Activated T-helper 1 cell treated with Interleukin-2 at 50 U/mL for 16 hours (primary cell): ENCODE measurements at places on chromosomes 7 and 10.

DNA sequence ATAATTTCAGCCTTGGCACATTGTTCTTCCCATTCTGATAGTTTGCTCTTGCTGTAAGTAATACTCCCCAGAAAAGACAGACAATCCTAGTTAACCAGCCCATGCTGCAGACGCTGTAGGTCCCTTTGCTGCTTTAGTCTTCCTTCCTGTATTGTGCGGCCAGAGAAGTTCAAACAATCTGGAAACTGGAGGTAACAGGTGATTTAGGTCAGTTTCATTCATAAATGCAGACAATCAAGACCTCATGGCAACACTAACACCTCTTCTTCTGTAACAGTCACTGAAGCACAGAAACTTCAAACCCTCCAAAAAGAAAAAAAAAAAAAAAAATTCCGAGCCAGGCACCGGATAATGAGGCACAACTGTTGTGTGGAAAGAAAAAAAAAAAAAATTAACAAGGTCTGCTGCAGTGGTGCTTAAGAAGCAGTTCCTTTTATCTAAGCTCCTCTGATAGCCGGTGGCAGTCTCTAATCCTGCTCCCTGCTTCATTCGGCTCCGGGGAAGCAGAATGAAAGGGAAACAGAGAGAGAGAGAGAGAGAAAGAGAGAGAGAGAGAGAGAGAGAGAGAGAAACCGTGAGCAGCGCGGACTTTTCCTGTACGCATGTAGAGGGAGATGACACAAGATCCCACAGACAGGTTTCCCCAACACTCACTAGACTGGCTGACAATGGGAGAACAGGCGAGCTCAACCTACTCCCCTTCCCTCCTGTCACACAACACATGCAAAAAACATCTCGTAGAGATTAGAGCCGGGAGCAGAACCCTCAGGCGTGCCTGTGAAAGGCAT is at the start of gene SEMA3A:
Gene SEMA3A (minus strand): TSS at position 306 of the 788 bp plus-strand sequence. CDS start 203 bp downstream, at position 103.
- DNase-seq, result no peak

DNA sequence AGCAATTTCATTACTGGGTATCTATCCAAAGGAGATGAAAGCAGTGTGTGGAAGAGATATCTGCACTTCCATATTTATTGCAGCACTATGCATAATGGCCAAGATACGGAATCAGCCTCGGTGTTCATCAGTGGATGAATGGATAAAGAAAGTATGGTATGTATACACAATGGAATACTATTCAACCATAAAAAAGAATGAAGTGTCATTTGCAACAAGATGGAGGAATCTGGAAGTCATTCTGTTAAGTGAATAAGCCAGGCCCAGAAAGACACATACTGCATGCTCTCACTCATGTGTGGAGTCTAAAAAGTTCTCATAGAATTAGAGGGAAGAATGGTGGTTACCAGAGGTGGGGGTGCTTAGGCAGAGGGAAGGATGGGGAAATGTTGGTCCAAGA is 35.3 kb downstream of the CREM start:
- no peak for DNase-seq

DNA sequence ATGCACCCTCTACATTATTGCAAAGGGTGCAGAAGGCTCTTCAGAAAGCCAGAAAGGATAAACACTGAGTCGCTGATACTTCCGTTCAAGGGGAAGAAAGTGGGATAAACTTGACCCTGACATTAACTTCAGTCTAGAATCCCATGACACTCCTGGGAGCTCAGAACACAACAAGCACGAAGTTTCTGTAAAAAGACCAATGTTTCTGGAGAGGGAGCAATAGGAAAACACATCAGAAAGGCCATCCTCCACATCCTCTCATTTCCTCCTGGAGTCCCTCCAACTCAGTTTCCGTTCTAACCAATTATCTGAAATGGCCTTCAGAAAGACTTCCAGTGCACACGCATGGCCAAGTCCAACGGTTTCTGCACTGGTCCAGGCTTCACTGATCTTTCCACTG is 113.5 kb downstream of the SORBS1 start:
- DNase-seq, result no peak

DNA sequence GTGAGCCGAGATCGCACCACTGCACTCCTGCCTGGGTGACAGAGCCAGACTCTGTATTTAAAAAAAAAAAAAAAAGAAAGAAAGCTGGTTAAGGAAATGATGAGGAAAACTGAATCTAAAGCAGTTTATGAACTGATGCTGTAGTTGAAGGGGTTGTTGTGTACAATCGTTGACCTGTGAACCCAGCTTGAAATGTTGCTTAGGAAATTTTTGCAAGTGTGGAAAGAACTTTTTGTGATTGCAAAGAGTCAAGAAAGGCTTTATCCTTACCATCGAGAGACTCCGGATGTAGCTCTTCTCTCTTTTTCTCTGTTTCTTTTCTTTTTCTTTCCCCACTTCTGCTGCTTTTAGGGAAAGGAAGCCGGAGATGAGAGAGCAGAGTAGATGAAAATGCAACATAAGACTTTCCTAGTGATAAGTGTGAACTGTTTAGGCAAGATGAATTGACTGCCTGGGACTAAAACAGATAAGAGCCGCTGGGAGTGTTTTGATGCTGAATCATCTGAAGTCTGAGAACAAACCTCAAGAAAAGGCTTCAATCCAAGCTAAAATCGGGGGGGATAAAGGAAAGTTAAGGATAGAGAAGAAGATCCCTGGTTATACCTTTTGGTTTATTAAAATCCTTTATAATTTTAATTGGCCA is 69.0 kb downstream of the TAF3 start:
- no peak for DNase-seq

DNA sequence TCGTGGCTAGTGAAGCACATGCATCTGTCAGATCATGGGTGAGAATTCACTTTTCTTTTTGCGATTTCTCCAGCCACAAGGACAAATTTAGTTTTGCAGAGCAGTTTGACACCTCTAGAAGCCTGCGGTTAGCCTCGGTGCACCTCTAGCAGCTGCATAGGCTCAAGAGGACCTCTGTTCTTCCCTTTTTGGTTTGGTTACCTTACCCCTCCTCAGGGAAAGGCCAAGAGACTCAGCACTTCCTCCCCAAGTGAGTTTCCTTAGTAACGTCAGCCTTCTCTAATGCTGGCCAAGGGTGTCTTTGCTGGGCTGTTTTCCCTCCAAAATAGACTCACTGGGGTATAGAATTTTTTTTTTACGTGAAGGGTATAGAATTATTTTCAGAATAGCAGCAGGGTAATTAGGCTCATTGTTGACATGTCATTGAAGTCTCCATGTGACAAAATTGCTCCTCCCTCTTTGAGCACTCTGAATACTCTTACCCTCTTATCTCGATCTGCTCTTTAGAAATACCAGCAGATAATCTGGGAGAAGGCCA is 97.8 kb downstream of the AUTS2 start:
- no peak for DNase-seq

DNA sequence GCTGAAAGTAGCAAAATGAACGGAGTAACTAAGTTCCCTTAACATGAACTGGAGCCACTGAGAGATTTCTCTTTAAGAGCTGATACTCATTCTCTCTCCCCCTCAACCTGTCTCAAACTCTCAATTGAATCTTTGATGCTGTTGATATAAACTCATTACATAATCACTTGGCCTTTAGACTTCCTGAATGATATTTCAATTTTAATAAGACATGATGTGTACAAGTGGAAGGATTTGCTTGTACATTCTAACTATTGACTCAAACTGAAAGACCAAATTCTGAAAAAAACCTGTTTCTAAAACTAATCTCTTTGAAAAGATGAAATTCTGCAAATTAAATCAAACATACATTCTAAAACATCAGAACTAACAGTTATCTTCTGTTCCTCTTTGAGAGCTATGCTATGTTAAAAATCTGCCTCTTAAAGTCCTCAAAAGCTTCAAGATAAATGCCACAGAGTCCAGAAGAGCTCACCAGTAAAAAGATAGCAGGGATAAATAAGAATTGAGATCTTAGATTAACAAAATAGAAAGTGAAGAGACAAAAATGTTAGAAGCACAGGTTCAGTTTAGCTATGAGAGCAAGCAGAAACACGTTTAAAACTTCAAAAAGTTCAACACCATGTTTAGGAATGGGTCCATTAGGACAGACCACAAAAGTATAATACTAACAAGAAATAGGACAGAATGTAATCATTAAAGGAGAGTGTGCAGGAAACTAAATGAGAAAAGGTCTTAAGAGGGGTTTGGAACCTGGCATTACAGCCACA is 46.1 kb downstream of the TNPO3 start:
- DNase-seq, result no peak

DNA sequence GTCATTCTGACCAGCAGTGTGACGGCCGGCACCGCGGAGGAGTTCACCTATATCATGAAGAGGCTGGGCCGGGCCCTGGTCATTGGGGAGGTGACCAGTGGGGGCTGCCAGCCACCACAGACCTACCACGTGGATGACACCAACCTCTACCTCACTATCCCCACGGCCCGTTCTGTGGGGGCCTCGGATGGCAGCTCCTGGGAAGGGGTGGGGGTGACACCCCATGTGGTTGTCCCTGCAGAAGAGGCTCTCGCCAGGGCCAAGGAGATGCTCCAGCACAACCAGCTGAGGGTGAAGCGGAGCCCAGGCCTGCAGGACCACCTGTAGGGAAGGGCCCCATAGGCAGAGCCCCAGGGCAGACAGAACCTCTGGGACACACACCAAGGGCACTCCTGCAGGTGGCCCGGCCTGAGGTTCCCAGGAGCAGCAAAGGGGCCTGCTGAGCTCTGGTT is 9.0 kb downstream of the RBP3 start:
- DNase-seq, result no peak
